ENCODE measurements at places on chromosomes 1 and 21. TPM values are rescaled to one million over a fixed set of nuclear protein-coding genes. Genes with fewer than 3 reads are reported as not detected.

UBASH3A gene
- total RNA-seq = not detected

DNA sequence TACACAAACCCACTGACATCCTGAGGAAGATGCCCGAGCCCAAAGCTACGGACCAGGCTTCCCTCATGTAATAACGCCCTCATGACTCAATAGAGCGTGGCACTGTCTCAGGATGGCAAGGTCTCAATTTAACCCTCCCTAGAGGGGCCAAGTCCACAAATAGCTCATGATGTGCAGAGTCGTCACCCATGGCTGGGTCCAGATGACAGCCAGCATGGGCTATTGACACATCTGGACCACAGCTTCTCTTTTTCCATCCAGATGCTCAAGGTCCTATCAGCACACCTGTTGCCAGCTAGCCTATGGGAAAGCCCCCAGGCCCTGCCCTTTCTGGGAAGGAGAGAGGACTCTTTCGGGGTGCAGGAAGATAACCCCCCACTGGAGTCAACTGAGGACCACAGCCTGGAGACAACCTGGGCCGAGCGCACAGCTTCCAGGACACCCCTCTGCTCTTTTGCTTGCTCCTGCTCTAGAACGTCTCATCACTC, 2.8 kb downstream of the LAPTM5 start:
- no peak for DNase-seq

PLA2G2C gene
- not detected for total RNA-seq

- DNase-seq = no peak
These were observed 3.1 kb downstream of the SV2A start for GRCh38 chr1:149914545-149914944.

- DNase-seq = no peak
These were observed 96.0 kb upstream of the SYT6 start for GRCh38 chr1:114249691-114250090.

Data from HFFc6 (cell line).